ENCODE measurements at places on chromosomes 6 and 20.

DNA sequence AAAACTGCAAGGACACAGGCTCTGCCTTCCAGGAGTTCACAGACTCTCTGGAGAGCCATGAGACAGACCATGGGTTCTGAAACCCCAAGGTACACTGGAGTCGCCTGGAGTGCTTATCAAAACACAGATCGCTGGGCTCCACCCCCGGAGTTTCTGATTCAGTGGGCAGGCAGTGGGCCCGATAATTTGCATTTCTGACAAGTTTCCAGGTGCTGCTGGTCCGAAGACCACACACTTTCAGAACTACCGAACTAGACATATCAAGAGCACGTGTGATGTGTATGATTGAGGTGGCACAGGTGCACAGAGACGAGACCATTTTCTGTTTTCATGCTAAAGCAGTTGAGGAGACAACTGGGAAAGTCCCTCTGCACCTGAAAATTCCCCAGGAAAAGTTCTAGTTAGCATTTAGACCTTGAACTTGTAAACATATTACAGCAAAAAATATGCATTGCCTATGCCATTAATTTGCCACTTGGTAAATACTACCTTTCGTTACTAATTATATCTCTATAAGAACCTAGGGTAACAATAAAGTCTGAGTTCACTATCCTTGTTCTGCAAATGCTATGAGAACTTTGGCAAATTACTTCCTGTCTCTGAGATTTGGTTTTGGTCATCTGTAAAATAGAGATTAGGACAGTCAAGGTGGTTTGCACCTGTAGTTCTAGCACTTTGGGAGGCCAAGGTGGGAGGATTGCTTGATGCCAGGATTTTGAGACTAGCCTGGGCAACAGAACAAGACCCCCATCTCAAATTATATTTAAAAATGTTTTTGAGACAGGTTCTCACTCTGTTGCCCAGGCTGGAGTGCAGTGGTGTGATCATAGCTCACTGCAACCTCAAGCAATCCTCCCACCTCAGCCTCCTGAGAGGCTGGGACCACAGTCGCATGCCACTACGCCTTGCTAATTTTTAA lies 14.3 kb upstream of the PIM1 start:
- DNase-seq = no peak

DNA sequence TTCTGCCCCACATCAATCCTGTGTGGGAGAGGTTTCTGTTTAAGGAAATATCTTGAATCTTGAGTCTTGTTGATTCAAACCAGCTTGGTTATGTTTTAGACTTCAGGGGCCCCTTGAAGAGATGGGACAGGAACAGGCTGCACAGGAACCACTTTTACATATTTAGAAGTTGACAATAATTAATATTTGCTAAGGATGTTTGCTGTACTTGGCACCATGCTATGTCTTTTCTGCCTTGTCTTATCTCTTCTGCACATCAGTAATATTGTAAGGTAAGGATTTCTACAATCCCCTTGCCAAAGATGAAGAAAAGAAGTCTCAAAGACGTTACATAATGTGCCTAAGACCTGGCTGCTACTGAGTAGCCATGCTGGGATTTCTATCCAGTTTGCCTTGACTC lies 48.0 kb upstream of the PMEPA1 start:
- no peak for DNase-seq

DNA sequence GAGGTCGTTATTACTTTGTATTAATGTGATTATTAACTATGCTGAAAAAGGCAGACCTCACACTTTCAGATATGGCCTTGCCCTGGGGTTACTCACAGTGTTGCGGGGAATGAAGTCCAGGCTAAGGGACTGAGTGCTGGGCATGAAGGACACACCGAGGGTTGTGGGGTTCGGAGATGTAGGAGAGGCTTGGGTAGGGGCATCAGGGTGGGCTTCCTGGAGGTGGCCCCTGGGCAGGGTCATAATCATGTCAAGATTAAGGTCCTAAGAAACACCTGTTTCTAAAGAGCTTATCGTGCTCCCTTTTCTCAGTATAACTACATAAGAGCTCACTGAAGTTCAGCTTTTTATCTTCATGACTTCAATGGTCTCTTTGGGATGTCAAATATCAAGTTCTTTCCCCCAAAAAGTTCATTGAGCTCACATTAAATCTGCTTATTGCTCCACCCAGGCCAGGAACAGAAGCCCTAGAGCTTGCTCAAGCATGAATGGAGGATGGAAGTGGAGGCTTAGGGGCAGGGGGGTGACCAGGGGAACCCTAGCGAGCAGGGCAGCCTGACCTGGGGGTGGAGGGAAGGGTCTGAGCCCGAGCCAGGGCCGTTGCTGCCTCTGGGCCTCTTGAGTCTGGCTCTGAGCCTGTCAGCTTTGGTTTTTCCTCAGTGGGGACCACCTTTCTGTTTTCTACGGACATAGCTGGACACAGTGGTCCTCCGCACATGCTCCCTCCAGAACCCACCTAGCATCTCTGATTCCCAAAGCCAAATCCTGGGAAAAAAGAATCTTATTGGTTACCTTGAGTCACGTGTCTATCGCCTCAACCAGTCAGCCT lies 37.3 kb upstream of the TGM2 start:
- DNase-seq = no peak

GRCh38 chr20:47843886-47844567 lies 58.7 kb upstream of the SULF2 start:
- DNase-seq = no peak

GRCh38 chr6:159360306-159360705 lies 191.1 kb downstream of the FNDC1 start:
- DNase-seq = no peak

- no peak for DNase-seq
Observed at GRCh38 chr20:48026981-48027592, 241.8 kb upstream of the SULF2 start.
